ENCODE measurements at places on chromosomes 12 and 14.

GRCh38 chr12:131351319-131352028, 359.4 kb upstream of the SFSWAP start:
- no peak for DNase-seq

DNA sequence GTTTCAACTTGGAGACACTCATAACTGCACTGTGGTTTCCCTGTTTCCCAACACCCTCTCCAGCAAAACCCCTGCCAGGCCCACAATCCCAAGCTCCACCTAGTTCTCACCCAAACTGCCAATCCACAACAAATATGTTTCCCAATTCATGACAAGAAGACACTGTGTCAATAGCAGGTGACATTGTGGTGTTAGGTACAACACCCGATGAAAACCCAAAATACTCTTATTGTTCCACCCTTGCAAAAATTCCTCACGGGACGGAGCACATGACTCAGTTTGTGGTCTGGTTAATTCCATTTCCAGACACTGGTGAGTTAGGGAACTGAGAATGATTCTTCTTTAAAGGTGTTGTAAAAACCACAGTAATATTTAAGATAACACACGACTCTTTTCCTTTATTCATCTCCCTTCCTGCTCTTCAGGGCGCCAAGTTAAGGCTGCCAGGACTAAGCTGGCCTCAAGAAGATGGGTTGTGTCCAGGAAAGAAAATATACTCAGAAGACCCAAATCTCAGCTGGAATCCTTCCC, 735.5 kb downstream of the MED13L start:
- DNase-seq, result no peak

- no peak for DNase-seq
Observed at GRCh38 chr12:108459149-108459548, 55.9 kb upstream of the FICD start.

DNA sequence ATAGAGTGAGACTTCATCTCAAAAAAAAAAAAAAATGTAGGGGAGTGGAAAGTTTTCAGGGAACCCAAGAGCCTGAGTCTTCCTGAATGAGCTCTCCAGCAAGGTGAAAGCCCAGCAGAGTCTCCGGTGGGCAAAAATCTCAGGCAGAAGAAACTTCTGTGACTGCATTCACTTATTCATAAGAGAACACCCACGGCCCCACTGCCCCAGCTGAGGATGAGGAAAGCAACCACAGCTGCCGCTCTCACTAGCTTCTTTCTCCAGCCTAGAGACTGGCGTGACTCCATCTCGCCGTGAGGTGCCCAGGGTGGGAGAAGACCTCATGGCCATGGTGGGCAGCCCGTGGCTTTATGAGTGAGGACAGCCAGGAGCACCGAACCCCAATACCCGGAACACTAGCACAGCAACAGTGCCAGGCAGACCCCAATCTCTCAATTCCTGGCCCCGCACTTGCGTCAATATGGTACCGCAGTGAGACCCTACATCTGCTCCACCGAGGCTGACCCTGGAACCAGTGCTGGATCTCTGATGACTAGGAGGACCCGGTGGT, 29.7 kb upstream of the DYNC1H1 start:
- no peak for DNase-seq

DNA sequence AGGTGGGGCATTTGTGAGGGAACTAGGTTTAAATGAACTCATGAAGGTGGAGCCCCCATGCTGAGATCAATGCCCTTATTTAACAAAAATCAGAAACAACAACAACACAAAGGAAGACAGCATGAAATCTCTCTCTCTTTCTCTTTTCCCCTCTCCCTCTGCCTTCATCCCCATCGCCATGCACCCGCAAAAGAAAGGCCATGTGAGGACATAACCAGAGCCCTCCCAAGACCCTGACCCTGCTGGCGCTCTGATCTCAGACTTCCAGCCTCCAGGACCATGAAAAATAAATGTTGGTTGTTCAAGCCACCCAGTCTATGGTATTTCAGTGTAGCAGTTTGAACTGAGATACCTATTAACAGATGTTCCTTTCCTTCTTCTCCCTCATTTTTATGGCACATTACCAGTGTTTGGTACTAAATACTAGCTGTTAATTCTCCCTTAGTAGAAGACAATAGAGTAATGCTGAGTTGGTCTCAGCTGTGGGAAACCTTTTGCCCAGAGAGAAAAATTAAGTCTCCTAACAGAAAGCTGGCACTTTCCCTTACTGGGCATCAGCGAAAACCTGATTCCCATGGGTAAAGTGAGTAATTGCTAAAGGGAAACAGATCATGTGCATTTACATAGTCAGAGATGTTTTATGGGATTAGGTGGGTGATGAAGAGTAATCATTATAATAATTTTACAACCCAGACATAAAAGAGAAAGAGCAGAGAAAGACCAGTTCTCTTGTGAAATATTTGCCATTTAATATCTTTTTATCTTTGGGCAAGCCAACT, 264.0 kb upstream of the PLEKHG7 start:
- no peak for DNase-seq

DNA sequence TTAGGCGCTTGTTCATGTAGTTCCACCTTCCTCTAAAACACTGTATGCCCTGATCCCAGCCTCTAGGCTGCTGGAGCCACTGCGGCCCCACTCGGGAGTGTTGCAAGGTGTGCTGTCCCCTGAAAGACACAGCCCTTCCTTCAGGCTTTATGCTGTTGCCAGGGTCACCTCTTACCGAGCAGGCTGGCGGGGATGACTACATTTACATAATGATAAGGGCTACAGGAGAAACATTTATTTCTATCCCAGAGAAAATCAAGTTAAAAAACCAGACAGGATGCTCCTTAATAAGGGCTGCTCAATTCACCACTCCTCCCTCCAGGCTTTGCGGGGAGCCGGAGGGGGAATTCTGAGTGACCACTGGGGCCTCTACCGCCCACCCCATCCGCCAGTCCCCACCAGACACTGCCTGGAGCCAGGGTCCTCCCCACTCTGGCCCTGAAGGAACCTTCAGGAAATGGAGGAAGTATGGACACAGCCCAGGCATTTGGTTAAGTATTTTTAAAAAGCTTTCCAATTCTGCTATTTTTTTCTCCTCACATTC, 200.6 kb downstream of the TTC7B start:
- no peak for DNase-seq

DNA sequence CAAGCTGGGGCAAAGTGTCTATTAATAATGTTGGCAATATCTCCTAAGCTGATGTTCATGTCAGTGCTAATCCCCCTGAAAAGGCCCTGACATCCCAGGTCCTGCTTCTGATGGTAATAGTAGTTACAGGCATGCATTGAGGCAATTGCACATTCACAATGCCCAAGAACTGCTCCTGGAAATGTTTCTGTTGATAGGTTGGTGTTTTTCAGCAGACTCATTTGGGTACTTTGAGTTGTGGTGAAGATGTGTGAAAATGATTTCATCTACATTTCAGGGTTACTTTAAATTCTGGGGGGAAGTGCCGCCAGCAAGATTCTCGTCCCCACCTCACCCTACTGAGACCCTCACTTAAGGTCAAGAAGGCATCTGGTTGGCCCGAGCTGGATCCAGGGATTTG, 92.9 kb downstream of the BBS10 start:
- no peak for DNase-seq

- no peak for DNase-seq
Observed at GRCh38 chr14:100846309-100846859, 20.5 kb downstream of the MEG3 start.

- DNase-seq, result no peak
Observed at GRCh38 chr12:123934829-123935228, 37.8 kb downstream of the CCDC92 start.

DNA sequence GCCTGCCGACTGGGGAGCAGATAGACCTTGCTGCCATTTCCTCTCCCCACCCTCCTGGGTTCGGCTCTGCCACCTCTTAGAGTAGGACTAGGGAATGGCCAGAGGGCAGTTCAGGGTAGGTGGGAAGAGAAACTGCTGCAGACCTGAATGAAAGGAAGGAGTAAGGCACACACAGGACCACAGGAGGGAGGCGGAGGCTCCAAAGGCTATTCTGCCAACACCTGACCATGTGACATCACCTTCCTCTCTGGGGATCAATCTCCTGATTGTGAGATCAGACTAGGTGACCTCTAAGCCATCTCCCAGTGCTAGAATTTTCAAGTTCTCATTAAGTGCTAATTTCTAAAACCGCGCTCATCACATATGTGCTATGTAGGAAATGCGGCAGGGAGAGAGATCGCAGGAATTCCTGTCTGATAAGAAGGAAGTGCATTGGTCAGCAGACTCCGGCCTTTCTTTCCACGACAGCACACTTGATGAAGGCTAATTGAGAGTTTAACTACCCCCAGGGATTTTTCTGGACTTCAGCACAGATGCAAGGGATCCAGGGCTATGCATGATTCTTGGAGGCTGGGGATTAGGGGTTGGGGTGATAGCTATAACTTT, 11.5 kb upstream of the TSPAN11 start:
- DNase-seq, result no peak

DNA sequence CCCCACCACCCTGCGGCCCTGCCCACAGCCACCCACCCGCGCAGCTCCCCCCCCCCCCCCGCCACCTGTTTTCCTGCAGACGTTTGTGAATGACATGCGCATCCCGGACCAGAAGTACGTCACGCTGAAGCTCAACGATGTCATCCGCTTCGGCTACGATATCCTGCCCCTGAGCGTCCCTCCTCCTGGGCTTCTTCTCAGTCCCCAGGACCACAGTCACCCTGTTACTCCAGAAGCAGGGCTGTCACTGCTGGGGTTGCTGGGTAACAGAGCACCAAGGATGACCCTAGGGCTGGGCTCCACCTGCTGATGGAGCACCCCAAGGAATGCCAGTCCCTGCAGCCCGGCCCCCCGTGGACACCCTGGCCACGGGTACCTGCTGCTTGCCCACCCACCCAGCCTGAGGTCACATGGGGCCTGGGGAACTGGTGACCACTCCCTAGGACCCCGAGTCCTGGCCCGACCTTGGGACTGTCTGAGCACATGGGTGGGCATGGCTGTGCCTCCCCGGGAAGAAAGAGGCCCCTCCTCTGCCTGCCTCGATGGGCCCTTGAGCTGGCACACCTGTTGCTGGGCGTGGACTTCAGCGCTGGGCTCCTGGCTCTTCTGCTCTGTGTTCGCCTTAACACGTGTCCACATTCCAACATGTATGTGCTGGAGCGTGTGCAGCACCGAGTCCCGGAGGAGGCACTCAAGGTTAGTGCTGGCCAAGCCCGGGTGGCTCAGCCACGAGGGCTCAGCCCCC, 12.9 kb downstream of the CEP170B start:
- no peak for DNase-seq
